Kidney tubule cell (primary cell): ENCODE measurements at places on chromosomes 12 and 14.

GRCh38 chr12:44929236-44929885 is 53.2 kb upstream of the NELL2 start:
- no peak for DNase-seq

DNA sequence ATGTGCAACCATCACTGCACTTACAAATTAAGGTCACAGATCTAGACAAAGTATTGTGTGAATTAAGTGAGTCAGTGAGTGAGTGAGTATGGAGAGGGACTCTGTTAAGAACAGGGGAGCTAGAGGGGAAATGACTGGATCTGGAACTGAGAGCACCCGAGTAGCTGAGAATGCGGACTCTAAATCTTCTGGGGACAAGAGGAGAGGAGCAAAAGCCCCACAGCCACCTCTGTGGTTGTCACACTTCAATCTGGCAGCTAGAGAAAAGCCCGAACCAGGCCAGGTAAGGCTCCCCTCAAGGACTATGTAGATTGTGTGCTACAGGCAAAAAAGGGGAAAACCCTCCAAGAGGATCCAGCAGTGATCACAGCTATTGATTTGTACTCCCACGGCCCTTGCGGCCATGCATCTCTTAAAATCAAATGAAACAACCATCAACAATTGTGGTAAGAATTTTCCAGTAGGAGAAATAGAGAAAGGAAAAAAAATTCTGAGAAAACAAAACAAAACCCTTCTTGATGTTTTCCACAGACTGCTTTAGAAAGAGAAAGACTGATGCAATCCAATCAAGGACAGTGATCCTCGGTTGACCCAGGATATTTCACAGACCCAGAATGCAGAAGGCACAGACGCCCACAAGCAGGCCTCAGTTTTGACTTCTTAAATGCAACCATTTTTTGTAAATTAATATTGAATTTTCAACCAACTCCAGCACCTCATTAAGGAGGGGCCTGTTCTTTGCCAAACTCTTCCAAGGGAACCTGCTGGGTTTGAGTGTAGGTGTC is 109.6 kb downstream of the SLC38A6 start:
- no peak for DNase-seq

DNA sequence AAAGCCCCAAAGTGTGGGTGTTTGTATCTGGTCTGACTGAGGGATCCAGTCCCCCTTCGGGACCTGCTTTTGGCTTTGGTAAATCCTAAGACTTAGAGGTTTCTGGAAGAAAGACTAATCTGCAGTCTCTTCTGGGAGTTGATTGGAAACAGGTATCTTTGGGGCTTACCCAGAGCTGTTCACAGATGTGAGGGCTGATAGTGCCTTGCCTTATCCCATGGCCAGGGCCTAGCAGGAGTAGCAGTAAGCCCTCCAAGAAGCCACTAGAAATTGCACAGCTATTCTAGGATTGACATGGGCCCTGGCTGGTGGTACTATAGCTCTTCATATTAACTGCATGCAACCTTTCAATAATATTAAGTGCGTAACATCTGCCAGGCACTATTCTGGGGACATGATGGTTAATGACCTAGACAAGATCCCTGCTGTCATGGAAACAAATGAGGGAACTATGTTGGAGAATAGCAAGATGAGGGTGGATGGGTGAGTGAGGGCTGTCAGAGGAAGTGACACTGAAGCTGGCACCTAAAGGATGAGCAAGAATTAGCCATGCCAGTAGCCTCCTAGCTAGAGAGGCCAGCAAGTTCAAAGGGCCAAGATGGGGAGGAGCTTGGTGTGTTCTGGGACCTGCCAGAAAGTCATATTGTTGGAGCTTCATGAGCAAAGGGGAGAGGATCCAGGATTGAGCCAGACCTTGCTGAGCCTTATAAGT is 71.7 kb downstream of the CRADD start:
- DNase-seq = no peak

DNA sequence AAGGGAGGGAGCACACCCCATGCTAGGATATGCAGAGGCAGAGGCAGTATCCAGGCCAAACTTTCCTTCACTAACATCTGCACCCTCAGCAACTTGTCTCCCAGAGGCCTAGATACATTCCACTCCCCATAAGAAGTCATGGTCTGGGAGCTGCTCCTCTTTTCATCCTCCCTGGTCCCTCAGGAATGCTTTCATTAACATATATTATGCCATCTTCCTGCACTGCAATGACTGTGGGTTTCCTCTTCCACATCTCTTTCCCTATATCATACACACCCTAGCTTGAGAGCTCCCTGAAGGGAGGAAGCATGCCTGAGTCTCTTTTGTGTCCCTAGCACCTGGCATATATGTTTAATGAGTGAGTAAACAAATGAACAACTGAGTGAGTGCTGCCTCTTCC is 8.6 kb downstream of the DDN start:
- no peak for DNase-seq

- DNase-seq = no peak
Measured at GRCh38 chr12:14958361-14959125, 2.9 kb downstream of the ARHGDIB start.

DNA sequence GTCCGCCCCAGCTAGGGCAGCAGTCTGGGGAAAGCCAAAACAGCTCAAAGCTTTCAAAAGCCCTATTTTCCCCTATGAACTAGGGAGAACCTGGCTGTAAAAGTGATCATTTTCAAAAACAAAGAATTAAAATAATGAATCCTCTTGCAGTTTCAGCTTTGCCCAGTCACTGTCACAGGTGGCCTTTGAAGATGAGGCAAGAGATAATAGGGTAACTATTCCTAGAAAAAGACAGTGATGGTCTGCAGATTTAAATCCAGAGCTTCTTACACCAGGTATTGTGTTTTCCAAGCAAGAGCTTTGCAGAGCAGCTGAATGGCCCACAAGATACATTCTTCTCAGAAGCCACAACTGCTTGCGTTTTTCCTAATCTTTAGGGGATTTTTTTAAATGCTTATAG is 80.2 kb upstream of the NUDT4 start:
- no peak for DNase-seq

DNA sequence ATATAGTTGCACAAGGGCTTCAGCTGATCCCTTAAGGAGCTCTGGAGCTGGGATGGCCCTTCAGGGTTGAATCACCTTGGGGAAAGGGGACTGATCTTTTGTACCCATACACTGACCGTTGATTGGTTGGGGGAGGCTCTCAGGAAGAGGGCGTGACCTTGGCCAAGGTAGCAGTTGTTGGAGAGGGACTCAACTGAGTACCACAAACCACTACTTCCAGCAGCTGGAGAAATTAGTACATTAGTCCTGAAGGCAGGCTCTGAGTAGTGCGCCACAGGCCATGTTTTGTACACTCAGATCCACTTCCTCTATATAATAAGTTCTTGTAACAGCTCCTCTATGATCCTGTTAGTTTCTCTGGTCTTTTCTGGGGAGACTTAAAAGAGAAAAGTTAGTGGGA is 317.6 kb downstream of the CCDC91 start:
- no peak for DNase-seq

DNA sequence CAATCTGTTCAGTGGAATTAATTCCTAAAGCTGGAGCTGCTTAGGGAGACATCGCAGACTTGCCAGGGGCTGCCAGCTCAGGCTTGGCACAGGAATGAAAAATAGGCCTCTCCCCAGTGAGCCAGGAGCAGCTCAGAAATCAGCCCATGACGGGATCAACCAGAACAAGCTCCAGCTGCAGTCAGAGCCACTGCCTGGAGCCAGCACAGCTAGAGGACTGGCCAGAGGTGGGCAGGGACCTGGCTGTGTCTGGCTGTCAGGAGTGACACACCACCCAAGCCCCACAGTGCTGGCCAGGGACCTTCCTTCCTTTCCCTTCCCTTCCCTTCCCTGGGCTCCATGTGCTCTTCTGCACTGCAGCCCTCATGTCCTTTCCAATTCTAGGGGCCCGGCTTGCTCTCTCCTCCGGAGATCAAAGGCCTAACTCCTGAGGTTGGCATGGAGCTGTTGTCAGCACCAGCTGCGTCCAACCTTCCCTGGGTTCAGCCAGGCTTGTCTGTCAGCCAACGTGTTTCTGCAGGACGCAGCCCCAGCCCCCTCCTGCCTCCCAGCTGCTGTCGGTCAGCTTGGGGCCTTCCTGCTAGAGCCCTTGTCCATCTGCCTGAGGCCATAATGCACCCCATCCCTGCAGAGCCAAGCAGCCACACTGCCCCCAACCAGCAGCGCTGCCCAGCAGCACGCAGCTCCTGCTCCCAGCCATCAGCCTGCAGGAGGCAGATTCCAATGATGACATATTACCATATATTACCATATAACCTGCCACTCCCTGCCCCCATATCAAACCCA is 149.3 kb downstream of the CALM1 start:
- DNase-seq = no peak

DNA sequence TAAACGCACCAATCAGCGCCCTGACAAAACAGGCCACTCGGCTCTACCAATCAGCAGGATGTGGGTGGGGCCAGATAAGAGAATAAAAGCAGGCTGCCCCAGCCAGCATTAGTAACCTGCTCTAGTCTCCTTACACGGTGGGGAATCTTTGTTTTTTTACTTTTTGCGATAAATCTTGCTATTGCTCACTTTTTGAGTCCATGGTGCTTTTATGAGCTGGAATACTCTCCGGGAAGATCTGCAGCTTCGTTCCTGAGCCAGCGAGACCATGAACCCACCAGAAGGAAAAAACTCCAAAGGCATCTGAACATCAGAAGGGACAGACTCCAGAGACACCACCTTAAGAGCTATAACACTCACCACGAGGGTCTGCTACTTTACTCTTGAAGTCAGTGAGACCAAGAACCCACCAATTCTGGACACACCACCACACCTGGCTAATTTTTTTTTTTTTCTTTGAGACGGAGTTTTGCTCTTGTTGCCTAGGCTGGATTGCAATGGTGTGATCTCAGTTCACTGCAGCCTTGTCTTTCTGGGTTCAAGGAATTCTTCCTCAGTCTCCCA is 6.9 kb upstream of the COPS7A start:
- no peak for DNase-seq

DNA sequence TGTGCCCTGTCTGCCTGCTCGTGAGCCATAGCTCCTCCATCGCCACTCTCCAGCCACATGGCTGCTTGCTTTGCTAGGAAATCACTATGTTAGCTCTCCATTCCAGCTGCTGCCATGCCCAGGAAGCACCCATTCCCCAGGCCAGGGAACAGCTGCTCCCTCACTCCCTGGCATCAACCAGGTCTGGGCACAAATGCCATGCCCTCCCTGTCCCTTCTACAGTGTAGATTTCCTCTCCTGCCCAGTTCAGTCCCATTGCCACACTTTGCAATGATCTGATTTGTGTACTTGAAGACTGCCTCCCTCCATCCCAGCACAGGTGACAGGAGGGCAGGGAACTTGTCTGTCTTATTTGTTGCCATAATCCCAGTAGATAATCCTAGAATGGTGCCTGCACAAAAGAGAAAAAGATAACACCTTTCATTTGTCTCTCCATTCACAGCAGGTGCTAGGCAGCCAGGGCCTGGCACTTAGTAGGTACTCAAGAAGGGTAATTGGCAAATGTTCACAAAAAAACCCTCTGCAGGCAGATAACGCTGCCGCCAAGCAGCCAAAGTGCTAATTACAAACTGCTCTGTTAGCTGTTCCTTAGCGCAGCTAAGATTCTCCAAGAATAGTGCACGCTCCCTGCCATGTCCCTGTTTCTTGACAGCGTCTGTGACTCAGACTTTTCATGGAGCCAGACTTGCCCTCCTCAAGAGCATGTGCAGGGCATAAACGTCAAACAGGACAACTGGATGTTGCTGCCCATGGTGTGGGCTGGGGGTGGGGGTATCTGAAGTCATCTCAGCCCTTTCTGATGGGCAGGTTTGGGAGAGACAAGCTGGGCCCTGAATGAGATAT is 69.1 kb downstream of the ARL6IP4 start:
- DNase-seq = no peak

DNA sequence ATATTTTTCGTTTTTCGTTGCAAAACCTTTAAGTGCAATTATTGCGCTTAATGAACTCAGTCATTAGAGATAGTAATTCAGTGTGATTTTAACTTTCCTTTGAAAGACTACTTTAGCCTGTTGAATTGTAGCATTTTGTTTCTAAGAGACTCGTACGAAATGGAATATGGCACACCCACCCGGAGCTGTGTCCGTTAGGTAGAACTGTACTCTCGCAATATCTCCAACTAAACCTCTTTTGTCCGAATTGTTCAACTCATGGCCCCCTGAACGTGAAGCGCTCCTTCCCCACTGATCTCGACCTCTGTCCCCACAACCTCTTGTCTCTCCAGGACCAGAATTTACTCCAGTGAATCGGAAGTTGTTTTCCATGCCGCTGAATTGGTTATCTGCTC is 800 bp downstream of the PCNX4 start:
- peak; percentile 44 for DNase-seq

DNA sequence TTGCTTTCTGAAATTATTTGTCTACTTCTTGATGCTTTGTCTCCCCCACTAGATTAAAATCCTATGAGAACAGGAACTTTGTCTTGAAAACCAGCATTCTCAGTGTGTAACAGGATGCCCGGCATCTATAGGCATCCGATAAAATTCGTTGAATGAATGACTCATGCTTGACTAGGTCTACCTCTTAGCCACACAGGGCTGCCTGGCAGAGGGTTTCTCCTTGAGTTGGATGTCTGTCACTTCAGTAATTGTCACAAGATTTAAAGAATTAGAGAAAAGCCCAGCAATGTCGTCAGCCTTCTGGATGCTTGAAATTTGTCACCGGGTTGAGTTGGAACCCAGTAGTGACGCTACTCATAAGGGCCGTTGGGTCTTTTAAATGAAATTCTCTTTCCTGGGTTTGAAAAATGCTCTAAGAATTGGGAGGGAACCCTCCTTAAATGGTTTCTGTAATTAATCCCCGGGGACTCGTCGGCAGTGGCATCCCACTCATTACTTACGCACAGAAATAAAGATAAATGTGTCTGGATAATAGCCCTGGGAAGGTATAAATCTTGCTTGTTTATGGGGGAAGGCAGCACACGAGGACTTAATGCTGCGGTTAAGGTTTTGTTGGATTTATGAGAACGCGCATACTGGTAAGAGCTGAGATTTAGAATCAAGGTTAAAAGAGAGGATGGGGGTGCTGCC is 194.1 kb downstream of the AACS start:
- no peak for DNase-seq

DNA sequence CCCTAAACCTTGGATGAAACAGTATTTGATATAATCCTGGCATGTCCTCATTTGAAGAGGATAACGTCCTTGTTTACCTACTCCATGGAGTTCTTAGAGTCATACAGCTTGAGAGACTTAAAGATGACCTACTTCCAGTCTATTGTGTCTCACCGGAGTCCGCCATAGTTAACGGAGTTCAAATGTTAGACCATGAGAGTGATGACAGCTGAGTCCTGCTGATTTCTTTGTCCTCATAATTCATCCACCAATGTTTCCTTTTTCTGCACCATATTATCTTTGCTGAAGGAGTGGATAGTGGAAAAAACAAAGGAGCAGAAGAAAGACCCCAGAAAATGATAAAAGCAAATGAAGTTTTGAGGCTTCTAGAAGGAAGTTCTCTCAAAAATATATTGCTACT is 75.8 kb upstream of the HIF1A start:
- no peak for DNase-seq

- DNase-seq = peak; percentile 56
Measured at GRCh38 chr12:105933671-105934665, 204.8 kb downstream of the NUAK1 start.

DNA sequence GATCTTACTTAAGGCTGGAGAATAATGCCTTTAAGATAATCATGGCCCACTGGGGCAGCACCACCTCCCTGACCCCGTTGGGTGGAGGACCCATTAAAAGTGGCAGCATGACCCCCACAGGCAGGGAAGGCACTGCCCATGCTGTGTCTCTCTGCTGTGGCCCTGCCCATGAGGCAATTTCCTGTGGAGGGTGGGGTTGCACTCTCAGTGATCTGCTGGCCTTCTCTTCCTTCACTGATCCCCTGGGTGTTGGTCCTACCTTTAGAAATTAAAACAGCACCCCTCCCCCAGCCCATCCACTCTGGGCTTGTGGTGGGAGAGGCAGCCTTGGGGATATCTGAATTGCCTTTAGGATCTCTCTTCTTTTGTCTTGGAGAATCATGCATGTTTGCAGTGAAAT is 17.3 kb downstream of the KLRK1 start:
- no peak for DNase-seq
